PC-3 (cell line): ENCODE measurements at places on chromosomes 12 and 14. TPM values are rescaled to one million over a fixed set of nuclear protein-coding genes. Genes with fewer than 3 reads are reported as not detected.
A peak's percentile ranks its signal among the peaks of the same experiment; 100 is the strongest.

DNA sequence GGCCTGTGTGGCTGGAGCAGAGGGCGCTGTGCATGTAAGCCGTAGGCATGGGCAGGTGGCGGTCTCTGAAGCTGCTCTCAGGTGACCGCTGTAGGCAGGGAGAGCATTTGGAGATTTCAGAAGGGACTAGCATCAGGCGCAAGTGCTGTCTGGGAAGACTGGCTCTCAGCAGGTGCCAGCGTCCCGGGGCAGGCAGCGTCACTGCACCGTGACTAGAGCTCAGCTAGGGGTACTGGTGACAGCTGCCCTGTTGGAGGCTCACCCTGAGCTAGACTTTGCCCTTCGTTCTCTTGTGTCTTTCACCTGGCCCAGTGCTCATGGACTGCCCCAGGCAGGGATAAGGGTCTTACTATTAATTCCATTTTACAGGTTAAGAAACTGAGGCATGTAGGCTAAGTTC is 78.9 kb downstream of the DDX51 start:
- no peaks in the 10 kb centered on the region for H3K27me3 ChIP-seq
- peaks cover 49% of the 10 kb centered on the region; the same call in 1 of the 2 replicates for H3K36me3 ChIP-seq
- no peaks in the 10 kb centered on the region for H3K4me1 ChIP-seq
- H3K27ac ChIP-seq: no peak overlapping the region
- no peak overlapping the region for H3K4me3 ChIP-seq
- DNase-seq: no peak

DNA sequence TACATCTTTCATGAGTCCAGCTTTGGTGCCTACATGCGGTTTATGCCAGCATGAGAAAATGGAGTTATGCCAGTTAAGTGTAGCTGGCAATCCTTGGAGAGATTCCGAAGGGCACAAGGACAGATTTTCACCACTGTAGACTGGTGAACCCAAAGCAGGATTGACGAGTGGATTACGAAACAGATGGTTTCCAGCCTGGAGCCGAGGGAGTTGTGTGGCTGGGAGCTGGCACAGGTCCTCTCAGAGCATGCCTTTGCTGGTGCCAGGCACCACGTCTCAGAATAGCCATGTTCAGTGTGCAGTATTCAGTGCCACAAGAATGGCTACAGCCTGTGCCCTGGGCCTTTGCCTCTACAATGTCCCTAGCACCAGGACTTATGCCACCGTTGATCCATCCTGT is 13.2 kb downstream of the KCNH3 start:
- H3K27me3 ChIP-seq: no peaks in the 10 kb centered on the region
- peaks cover 6% of the 10 kb centered on the region; the same call in 1 of the 2 replicates for H3K36me3 ChIP-seq
- DNase-seq: peak; percentile 24
- H3K4me1 ChIP-seq: no peaks in the 10 kb centered on the region
- no peak overlapping the region for H3K27ac ChIP-seq

- H3K27me3 ChIP-seq: no peaks in the 10 kb centered on the region
- no peaks in the 10 kb centered on the region; the same call in 1 of the 2 replicates for H3K4me1 ChIP-seq
- no peak overlapping the region for H3K27ac ChIP-seq
- no peak for DNase-seq
Measured at GRCh38 chr14:29278301-29279263, 512.0 kb downstream of the FOXG1 start.

DNA sequence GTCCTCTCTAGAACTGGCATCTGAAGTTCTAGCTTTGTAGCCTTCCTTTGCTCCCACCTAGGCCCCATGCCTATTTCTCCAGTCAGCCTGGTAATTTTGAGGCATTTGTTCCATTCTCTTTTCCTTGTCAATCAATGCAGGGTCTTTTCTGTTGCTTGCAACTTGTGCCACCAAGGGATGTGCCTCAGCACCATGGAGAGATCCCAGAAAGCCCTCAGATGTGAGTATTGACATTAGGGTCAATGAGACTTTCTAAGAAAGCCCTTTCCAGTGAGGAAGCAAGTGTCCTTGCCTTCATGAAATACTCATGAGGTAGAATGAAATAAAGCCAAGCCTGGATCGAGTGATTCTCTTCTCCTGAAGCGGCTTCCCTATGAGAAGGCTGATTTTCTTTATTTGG is 213.9 kb downstream of the SLC15A4 start:
- no peaks in the 10 kb centered on the region for H3K4me1 ChIP-seq
- no peak overlapping the region for H3K4me3 ChIP-seq
- H3K27ac ChIP-seq: no peak overlapping the region
- H3K27me3 ChIP-seq: peaks cover 16% of the 10 kb centered on the region; the same call in 1 of the 2 replicates
- no peaks in the 10 kb centered on the region for H3K36me3 ChIP-seq

GRCh38 chr12:106541201-106541600 is 41.6 kb upstream of the RFX4 start:
- 0 out of 2 replicates have a peak, but pooled peaks cover 6% of the 10 kb centered on the region for H3K27me3 ChIP-seq
- no peak overlapping the region for H3K27ac ChIP-seq
- no peak for DNase-seq
- H3K4me1 ChIP-seq: no peaks in the 10 kb centered on the region
- H3K36me3 ChIP-seq: no peaks in the 10 kb centered on the region

DNA sequence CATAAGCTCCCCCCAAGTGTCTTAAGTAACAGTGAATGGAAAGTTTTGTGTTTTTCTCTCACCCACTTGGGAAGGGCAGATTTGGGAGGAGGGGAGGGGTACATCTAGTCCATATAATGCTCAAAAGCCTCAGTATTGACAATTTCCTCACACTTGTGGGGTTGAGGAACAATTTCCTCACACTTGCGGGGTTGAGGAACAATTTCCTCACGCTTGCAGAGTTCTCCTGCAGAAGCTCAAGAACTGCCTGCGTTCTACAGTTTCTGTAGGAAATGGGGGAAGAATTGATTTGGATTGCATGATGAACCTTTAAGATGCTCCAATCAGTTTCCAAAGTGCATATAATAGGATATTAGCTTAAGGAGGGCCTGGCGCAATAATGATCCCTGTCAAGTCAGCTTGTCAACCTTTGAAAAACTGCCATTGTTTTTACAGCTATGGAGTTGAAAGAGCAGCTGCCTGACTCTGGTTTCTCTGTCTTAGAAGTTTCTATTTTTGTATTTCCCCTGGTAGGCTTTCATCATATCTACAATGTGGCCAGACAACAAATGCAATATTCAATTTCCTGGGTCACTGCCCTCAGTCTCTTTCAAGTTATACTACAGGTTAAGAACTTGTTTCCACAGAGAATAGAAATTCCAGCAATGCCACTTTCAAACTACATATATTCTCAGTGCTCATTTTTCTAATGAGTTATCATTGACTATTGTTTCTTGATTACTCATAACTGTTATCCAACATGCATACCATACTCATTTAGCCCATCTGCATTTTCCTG is 66.5 kb downstream of the PLEKHG7 start:
- DNase-seq: no peak
- no peak overlapping the region for H3K27ac ChIP-seq
- no peaks in the 10 kb centered on the region for H3K4me1 ChIP-seq
- H3K4me3 ChIP-seq: no peak overlapping the region
- H3K27me3 ChIP-seq: no peaks in the 10 kb centered on the region
- no peaks in the 10 kb centered on the region for H3K36me3 ChIP-seq

DNA sequence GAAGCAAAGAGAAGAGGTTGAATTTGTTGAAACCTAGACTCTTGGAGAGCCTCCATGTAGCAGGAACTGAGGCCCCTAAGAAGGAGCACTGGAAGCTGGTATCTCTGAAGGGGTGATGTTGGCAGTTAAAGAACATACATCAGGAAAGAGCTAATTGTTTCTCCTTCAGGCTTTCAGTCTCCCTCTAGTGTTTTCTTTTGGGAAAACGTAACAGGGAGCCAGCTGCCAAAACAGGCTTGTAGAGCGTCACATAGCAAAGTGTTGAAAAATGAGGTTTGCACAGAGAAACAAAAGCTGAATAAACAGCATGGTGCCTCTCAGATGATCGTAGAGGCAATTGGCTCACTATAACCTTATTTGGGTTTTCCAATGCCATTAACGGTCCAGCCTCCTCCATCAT is 46.9 kb upstream of the CAND1 start:
- H3K27me3 ChIP-seq: peaks cover 16% of the 10 kb centered on the region
- DNase-seq: peak; percentile 63
- H3K36me3 ChIP-seq: no peaks in the 10 kb centered on the region
- H3K4me1 ChIP-seq: no peaks in the 10 kb centered on the region

DNA sequence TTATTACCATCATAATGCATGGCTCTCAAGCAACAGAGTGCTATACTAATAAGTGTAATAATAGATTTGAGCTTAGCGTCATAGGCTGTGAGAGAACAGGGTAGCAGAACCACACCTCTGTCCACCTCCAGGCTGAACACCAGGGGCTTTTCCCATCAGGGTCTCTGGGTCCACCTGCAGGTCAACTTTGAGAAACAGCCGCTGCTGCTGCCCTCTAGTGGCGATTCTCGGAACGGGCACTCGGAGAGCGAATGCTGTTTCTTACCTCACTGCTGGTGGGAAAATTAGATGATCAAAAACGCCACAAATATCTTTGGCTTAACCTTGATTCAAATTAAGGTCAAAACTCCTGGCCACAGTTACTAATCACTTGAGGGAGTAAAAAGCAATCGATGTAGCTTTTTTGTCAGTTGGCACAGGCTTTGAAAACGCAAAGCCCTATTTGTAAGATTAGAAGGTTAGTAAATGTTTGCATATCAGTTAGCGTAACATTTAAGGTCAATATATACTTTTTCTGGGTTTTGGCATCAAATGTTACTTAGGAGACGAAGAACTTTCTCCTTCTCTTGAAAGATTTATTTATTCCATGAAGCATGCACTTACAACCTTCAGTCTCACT is 127.9 kb upstream of the TMEM132D start:
- no peaks in the 10 kb centered on the region for H3K4me1 ChIP-seq
- H3K4me3 ChIP-seq: no peak overlapping the region
- peak; percentile 62 for DNase-seq
- no peak overlapping the region for H3K27ac ChIP-seq

DNA sequence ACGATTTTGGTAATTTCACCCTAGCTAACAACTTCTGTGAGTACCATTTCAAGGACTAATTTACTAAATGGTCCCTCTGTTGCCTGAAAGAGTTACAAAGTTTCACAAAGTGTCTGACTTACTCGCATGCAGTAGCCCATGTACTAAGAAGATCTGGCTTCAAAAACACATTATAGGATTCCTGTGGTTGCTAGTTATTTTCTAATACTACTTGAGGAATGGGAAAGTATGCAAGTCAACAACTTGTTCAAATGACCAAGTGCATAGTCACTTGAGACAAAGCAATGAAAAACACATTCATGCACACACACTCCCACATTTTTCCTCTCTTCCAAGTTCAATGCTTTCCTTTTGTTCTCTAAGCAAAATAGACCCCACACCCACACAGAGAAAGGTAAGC is 219.7 kb upstream of the TMPO start:
- no peaks in the 10 kb centered on the region for H3K36me3 ChIP-seq
- no peak overlapping the region for H3K27ac ChIP-seq
- H3K4me3 ChIP-seq: no peak overlapping the region
- peaks cover 28% of the 10 kb centered on the region for H3K27me3 ChIP-seq
- H3K4me1 ChIP-seq: no peaks in the 10 kb centered on the region

- H3K27me3 ChIP-seq: peaks cover 7% of the 10 kb centered on the region; the same call in 1 of the 2 replicates
- H3K4me1 ChIP-seq: no peaks in the 10 kb centered on the region
- no peak overlapping the region for H3K27ac ChIP-seq
- H3K4me3 ChIP-seq: no peak overlapping the region
- no peak for DNase-seq
Measured at GRCh38 chr12:128623748-128624147, 200.0 kb downstream of the SLC15A4 start.

PKP2 gene
- total RNA-seq: 12.7 TPM in 2 replicates

MANSC1 gene
- total RNA-seq: 2.8 and 3.1 TPM in 2 replicates

EPYC gene
- total RNA-seq: not detected in 2 replicates
